ENCODE measurements at places on chromosomes 7 and 10.

DNA sequence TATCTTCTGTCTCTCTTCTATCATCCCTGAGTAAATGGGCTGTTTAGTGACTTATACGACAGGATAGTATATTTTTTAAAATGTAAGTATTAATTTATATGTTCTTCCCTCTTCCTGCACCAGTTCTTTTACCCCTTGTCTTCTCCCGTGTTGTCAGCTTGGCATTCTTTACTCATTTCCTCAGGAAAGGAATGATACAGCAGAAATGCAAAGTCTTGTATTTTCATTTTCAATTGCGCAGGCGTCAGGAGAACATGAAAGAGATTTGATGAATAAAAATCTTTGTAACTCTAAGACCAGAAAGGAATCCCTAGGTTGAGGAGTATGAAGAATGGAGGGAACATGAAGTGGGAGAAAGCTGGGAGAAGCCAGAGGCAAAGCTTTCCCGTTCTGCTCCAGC lies 18.8 kb upstream of the VPS41 start:
- peak; percentile 17 for DNase-seq

DNA sequence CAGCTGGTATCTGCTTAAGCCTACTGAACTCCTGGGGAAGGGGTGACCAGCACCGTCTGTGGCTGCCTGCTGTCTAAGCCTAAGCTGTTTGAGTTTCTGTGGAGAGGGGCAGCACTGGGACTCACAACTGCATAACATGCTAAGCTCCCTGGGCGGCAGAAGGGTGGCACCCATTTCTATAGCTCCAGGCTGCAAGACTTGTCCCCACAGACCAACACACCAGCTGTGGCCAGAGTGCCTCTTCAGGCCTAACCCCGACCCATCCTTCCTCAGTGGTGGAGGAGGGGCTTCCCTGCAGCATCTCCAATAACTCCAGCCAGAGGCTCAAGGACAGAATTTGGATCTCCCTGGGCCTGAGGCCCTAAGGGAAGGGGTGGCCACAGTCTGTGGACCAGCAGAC lies 464.1 kb downstream of the SEMA3D start:
- DNase-seq: no peak

DNA sequence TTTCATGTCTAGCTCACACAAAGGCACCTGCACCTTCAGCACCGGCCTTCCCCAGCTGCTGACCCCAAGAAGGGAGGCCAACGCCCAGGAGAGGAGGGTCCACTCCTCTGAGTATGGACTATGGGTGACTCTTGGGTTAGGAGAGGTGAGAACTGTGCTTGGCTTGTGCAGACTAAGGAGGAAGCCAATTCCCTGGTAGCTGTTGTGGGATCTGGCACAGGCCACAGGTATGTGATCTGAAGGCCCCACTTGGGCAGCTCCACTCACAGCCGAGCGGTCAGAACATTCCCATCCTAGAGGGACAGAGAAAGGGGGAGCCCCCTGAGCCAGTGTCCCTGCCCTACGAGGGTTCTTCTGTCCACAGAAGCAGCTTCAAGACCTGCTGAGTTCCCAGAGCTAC lies 52.8 kb upstream of the FIGNL1 start:
- no peak for DNase-seq

- no peak for DNase-seq
Observed at GRCh38 chr10:86205306-86206239, 161.0 kb downstream of the GRID1 start.

- DNase-seq: no peak
Observed at GRCh38 chr10:124005991-124006392, 87.4 kb downstream of the CHST15 start.

DNA sequence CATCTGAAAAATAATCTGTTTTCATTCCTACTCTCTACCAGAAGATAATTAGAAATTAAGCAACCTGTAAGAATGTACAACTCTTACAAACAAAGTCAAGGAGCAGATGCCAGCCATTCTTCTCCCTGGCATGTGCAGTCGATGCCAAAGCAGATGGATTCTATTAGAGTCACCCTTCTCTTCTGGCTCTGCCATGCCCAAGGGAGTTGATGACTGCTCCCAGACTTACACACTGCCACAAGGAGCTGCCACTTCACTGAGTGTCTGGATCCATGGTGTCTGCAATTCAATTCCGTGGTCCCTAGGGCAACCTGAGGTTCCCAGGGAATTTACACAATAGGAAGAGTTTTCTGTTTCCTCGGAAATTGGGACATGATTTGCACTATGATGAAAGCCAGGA lies 89.1 kb upstream of the IFRD1 start:
- no peak for DNase-seq

GRCh38 chr10:15700078-15700674 lies 19.5 kb downstream of the ITGA8 start:
- DNase-seq: no peak

DNA sequence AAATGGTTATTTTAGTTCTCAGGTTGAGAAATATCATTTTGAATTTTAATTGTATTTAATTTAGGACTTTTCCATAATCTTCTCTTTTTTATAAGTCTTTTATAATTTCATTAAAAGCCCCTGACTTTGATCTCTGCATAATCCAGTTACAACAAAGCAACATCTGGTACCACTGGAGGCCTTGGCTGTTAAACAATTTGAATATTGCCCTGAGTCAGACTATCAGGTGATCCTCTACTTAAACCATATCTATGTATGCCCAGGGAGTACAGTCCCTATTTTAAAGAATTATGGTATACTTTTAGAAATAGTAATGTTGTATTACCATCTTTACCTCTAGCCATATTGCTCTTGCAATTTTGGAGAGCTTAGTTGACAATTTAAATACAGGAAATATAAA lies 119.1 kb downstream of the MAGI2 start:
- no peak for DNase-seq

DNA sequence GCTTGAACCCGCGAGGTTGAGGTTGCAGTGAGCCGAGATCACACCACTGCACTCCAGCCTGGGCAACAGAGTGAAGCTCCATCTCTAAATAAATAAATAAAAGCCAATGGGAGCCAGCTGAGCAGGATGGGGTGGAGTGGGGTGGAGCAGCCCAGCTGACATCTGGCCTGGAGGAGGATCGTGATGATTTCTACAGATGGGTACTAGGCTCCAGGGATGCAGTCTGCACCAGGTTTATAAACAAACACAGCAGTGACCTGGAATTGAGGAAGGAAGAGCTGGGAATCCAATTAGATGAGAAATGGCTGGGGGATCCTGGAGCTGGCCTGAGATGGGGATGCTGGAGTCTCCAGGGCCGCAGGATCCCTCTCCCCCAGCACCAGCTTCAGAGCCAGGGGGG lies 7.3 kb upstream of the GRIFIN start:
- DNase-seq: no peak

DNA sequence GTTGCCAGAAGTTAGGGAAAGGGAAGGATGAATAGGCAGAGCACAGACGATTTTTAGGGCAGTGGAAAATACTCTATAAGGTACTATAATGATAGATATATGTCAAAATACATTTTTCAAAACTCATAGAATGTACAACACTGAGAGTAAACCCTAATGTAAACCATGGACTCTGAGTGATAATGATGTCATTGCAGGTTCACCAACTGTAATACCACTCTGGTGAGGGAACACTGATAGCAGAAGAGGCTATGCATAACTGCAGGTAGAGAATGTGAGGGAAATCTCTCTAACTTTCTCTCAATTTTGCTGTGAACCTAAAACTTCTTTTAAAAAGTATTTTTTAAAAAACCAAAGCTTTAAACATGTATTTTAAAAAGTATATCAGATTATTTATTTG lies 22.1 kb downstream of the POT1 start:
- DNase-seq: no peak

DNA sequence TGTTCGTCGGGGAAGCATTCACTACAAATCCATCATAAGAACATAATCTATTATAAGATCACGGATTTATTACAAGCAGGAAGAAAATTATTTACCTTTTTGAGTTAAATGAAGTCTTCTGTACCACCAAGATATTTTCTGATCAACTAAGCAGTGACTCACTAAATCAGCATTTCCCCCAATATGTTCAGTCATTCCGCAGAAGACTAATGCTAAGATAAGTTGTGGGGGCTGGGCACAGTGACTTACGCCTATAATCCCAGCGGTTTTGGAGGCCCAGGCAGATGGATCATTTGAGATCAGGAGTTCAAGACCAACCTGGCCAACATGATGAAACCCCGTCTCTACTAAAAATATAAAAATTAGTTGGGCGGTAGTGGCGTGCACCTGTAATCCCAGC lies 144.2 kb upstream of the EGR2 start:
- DNase-seq: peak; percentile 60

- no peak for DNase-seq
Observed at GRCh38 chr10:70343312-70343711, 39.1 kb downstream of the LRRC20 start.

- no peak for DNase-seq
Observed at GRCh38 chr7:6628045-6628444, 9.1 kb upstream of the ZNF316 start.

GRCh38 chr10:91251430-91252056 lies 31.1 kb downstream of the PCGF5 start:
- peak; percentile 80 for DNase-seq

GRCh38 chr10:103921750-103922195 lies 3.8 kb upstream of the STN1 start:
- DNase-seq: peak; percentile 48

GRCh38 chr7:12130609-12131008 lies 80.5 kb upstream of the TMEM106B start:
- no peak for DNase-seq

DNA sequence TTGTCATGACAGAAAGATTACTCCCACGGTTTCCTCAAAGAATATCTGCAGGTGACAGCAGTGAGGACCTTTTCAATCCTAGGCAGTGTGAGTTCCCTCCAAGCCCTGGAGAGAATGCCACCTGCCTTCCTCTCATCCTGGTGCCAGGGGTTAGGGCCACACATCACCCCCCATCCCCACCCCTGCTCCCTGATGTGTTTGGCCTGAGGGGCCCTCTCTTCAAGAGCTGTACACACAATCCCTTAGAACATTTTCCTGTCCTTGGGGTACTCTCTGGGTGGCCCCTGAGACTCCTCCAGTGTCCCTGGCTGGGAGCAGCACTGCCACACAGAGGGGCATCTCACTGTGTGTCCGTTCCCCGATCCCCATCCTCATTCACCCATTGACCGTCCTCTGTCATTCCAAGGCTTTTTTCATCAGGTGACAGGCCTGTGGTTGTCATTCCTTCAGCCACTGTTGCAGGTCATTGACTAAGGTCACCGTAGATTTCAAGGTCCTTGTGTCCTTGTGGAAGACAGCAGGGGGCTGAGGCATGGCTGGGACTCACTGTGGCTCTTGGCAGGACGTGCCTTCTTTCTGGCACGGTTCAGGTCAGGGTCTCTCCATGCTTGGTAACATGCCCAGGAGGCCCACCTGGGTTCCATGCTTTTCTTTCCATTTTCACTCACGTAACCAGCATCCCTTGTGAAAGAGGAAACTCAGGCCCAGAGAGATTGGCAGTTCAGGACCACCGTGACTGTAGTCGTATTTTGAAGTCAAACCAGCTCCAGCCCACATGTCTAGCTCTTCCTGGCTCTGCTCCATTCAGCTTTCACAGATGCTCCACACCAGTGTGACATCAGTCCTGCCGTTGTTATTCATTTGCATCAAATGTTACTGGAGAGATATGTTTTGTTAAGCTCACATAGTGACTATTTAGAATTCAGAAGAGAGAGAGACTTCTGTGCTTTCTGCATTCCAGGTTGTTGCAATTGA lies 26.8 kb upstream of the BTBD16 start:
- DNase-seq: no peak

- DNase-seq: no peak
Observed at GRCh38 chr7:156003220-156004162, 191.2 kb upstream of the SHH start.

DNA sequence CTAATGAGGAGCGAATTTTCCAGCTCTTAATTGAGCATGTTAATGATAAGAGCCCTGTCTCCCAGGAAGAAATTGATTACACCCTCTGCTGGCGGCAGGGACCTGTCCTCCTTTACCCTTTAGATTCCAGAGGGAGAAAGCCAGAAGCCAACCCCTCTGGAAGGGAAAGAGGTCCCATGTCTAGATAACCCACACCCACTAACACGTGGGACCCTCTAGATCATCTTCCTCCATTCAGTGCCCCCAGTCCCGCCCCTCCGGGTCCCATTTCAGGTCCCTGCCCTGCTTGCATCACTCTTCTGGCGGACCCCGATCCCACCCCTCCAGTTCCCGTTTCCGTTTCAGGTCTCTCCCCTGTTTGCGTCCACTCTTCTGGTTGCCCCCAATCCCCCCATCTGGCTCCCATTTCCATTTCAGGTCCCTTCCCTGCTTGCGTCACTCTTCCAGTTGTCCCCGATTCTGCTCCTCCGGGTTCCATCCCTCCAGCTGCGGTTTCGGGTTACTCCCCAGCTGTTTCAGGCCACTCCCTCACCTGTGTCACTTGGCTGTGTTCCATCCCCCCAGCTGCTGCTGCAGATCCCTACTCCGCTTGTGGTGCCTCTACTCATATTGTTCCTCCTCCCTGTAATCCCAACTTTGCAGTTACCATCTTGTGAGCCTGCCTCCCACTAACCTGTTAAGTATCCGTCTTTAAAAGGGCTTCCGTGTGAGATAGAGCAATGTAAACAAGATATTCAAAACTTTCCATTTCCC lies 202.4 kb downstream of the SH2D4B start:
- DNase-seq: no peak

GRCh38 chr7:117231047-117231359 lies 91.9 kb downstream of the WNT2 start:
- DNase-seq: no peak

DNA sequence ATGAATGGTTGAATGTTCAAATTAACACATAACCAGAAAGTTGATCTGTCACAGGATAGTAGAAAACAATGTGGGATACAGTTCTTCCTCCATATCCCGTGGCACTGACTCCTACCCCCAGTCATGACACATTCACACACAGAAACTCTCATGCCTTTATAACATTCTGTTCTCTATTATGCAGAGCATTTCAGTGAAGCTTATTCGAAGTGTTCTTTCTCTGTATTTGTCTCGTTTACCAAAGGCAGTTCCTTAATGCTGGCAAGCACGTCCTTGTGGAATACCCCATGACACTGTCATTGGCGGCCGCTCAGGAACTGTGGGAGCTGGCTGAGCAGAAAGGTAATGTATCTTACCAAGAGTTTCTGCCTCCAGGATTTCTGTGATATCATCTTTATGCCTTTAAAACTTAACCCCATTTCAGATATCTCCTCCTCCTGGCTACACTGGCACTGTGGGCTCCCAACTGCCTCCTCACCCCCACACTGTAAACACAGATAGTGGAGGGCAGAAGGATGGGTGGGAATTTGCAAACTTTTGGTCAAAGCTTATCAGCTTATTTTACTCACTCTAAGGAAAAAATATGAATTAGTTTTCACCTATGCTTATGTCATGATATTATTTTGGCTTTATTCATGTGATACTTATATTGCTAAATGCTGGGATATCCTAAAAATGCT lies 34.1 kb downstream of the BLVRA start:
- DNase-seq: no peak

- DNase-seq: no peak
Observed at GRCh38 chr10:24352399-24352798, 143.5 kb downstream of the KIAA1217 start.
